Activated T-cell treated with anti-CD3 and anti-CD28 coated beads, Interleukin-2, amount 50 U/mL, for 1 hour (primary cell): ENCODE measurements at places on chromosomes 12 and 14.

- no peak for DNase-seq
These were observed 14.0 kb downstream of the LRTM2 start for GRCh38 chr12:1834186-1834925.

DNA sequence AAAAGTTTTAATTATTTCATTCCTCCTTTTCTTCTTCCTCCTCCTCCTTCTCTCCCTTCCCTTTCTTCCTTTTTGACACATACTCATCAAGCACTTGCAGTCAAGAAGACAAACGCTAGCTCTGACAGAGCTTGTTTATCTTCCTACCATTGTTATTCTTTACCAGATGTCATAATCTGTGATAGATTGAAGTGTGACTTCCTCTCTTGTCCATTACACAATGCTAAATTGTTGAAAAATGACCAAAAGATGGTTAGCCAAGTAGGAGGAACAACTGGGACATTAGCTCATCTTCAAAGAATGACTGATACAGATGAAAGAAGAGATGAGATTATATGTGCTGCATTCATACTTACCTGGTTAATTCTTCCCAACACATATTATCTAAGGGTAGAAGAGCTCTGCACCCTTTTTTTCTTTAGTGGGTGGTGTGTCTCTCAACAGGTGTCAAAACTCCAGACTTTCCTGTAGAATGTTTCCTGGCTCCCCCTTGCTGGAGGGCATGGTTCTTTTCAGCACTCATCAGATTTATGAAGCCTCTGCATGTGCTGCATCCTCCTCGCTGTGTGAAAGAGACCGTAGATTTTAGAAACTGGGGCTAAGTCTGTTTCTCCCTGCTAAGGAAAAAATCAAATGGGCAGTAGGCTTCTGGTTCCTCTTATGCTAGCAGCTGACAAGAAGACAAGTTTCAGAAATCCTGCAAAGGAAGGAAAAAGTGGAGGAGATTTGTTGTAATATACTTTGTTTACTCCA, 147.1 kb downstream of the TMX1 start:
- no peak for DNase-seq

DNA sequence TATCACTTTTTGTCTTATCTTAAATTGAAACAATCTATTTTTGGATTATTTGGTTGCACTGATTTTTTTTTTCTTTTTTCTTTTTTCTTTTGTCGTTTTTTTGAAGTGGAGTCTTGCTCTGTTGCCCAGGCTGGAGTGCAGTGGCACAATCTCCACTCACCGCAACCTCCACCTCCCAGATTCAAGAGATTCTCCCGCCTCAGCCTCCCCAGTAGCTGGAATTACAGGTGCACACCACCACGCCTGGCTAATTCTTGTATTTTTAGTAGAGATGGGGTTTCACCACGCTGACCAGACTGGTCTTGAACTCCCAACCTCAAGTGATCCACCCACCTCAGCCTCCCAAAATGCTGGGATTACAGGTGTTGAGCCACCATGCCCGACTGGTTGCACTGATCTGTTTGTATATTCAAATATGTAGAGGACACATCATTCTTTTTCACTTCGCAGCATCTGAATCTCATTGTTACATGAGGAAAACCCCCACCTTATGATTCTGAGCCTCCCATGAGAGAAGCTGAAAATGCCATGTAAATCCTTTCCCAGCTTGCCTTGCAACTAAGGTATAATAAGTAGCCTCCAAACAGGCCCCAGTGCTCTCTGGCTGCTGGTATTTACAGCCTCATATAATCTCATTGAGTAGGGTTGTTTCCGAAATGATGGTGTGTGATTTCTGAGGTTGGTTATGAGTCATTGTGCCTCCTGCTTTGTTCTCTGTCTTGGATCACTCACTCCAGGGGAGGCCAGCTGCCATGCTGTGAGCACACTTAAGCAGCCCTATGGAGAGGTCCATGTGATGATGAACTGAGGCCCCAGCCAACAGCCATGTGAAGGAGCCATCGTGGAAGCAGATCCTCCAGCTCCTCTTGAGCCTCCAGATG, 5.2 kb upstream of the HSP90B1 start:
- no peak for DNase-seq

DNA sequence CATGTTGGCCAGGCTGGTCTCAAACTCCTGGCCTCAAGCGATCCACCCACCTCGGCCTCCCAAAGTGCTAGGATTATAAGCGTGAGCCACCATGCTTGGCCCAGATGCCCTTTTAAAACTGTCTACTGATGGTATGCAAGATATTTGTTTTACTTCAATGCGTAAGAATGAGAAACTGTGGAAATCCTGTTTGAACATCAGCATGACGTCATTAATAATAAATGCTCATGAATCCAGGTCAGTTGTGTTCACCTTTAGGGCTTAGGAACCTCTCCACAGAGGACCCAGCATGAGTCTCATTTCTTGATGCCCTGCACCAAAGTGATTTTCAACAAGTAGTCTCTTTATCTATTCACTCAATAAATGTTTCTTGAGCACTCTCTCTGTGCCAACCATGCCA, 34.5 kb upstream of the FOS start:
- DNase-seq = no peak

DNA sequence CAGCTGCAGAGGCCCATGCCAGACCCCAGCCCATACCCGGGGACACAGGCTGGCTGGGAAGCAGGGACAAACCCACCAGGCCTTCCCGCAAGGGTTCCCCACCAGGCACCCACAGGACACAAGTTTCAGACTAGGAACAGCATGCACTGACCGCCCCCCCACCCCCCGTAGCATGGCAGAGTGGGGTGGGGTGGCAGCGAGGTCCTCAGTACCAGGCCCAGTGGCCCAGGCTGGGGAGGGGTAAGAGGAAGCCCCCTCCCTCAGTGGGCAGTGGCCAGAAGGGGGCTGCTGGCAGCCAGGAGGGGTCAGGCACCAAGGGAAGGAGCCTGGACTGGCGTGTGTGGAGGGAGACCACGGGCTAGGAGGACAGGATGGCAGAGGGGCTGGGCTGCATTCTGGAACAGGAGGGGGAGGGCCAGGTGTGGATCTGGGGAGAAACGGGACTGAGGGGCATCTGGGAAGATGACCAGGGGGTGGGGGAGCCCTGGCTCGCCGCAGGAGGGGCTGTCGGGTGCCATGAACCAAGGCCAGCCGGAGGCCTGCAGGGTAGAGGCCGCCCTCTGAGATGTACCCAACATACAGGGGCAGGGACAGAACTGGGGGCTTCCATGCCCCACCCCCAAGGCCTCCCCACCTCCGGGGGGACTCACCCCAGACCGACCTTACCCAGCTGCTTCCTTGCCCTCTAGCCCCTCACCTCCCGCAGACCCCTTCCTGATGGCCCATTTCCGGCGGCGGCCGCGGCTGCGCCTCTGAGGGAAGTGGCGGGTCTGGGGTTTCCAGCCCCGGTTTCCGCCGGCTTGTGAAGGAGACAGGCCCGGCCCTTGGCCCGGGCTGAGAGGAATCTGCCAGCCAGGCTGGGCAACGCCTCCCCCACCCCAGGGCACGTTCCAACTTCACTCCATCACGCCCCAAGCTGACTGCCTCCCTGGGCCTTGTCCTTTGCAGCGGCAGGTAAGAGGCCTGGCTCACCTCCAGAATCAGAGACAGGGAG, 5.6 kb upstream of the JAG2 start:
- DNase-seq = peak; percentile 52

GRCh38 chr14:75123991-75124390, 2.9 kb downstream of the NEK9 start:
- no peak for DNase-seq

DNA sequence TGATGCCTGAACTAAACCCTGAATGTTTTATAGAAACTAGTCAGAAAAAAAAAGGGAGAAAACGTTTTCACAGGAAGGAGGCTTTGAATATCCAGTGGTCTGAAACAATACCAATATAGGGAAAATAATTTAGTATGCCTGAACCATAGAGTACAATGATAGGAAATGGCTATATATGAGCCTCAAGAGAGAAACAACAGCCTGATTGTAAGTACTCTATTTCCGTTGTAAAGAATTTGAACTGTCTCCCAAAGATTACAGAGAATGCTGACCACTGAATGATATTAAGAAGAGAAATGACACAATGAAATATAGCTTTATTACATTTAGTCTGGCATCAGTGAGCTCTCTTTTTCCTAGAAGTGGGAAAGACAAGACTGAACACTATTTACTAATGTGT, 5.5 kb upstream of the GABARAPL1 start:
- no peak for DNase-seq

GRCh38 chr14:69654116-69654515, 42.7 kb downstream of the SUSD6 start:
- no peak for DNase-seq
